ENCODE measurements at places on chromosomes 1 and 21. TPM values are rescaled to one million over a fixed set of nuclear protein-coding genes. Genes with fewer than 3 reads are reported as not detected.

- DNase-seq = no peak
Observed at GRCh38 chr1:86169625-86170024, 13.1 kb upstream of the COL24A1 start.

- DNase-seq = no peak
Observed at GRCh38 chr1:160251011-160251410, 11.3 kb downstream of the DCAF8 start.

DNA sequence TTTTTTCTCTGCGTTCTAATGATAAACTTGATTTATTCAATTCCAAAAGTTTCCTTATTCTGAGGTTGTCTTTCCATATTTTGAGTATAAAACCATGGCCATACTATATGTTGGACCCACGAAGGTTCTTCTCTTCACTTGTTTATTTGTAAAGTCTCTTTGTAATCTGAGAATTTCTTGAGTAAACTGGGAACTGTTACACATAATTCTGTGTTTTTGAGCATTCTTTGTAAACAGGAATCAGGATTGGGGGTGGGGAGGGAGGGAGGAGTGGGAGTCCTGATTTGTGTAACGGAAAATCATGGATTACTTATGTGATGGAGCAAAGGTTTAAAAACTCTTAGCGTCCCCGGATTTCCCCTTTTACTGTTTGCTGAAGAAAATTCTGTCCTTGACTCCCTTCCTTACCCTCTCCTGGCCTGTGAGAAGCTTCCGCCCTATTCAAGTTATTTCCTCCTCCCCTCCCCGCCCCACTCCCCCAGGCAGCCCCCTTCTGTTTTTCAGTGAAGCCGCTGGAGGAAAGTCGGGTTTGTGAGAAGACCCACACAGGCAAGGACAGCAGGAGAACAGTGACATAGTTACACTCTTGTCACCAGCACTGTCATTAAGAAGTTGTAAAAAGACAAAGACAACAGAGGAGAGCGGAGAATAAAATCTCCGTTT, 6.4 kb upstream of the NBPF11 start:
- peak; percentile 14 for DNase-seq

- no peak for DNase-seq
Observed at GRCh38 chr21:44726826-44727225, 15.5 kb upstream of the TSPEAR start.

GRCh38 chr21:34737115-34737514, 68.3 kb downstream of the CLIC6 start:
- peak; percentile 23 for DNase-seq

Gene PPM1J
- 0.45 TPM for polyA plus RNA-seq

- peak; percentile 21 for DNase-seq
Observed at GRCh38 chr1:81021134-81021533, 779.6 kb upstream of the ADGRL2 start.

Gene CR2
- 0.62 TPM for polyA plus RNA-seq

GRCh38 chr1:65965112-65965996, 172.7 kb downstream of the PDE4B start:
- no peak for DNase-seq

DNA sequence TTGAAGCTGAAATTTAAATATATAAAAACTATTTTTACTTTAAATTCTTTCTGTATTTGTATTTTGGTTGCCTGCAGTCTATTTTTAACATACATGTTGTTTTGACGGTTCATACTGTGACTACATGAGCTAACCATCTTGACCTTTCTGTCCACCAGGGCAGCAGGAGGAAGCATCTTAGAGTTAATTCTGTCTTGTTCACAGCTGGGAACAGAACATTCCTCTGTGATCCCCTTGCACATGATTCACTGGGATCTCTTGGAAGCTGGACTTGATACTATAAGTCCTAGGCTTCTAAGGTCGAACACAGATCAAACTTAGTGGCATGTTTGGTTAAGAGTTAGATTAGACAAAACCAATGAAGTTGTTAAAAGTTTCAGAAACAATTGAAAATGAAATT, 99.7 kb downstream of the NFIA start:
- no peak for DNase-seq

GRCh38 chr1:31101147-31101502, 35.6 kb upstream of the PUM1 start:
- DNase-seq = peak; percentile 75

Gene FAM177B
- 0.27 TPM for polyA plus RNA-seq

GRCh38 chr1:170836141-170836540, 99.2 kb upstream of the MROH9 start:
- DNase-seq = no peak

DNA sequence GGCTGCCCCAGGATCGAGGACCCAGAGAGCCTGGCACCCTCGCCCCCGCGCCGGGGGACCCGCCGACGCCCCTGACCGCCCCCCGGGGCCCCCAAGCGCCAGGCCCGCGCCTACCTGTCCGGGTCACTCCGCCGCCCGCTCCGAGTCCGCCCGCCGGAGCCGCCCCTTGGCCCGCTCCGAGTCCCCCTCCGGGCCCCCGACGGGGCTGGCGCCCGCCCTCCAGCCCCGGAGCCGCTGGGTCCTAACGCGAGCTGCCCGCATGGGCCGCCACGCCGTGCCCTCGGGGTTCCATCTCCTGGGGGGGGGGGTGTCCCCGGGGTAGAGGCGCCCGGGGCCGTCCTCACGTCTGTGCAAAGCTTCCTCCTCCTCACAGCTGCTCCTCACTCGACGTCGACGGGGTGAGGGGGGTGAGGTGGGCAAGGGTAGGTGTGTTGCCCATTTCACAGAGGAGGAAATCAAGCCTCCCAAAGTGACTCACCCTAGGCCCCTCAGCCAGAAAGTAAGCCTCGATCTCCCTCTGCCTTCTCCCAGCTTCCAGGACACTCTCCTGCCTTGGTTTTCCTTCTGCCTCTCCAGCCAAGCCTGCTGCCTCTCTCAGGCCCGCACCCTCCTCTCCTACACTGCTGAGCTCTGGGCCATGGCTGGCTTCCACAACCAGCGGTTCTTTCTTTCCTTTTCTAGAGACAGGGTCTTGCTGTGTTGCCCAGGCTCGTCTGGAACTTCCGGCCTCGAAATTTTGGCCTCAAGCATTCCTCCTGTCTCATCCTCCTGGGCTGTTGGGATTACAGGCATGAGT, at the start of gene MFAP2:
TSS of gene MFAP2 (minus strand) at position 148 of the 796 bp plus-strand sequence. CDS start 2,347 bp downstream, outside the sequence.
- peak; percentile 72 for DNase-seq

DNA sequence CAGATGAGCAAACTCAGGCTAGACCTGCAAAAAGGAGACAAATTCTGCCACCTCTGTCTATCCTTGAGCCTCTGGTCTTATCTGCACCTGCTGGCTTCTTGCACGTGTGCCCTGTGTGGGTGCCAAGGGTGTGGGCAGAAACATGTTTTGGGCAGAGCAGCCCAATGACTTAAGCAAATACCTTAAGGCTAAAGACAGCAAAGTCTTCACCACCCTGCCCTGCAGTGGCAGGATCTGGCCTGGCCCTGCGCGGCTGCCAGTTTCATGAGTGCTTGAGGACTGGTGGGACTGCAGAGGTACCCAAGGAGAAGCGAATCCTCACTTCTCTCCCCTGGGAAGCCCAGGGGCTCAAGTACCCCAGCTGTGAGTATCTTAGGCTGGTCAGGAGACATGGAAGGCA, 3.8 kb upstream of the SLC26A9 start:
- no peak for DNase-seq

- DNase-seq = no peak
Observed at GRCh38 chr1:61423643-61424042, 301.3 kb downstream of the TM2D1 start.

Gene LCE6A
- not detected for polyA plus RNA-seq

GRCh38 chr1:36765785-36766300, 268.5 kb downstream of the GRIK3 start:
- no peak for DNase-seq

- no peak for DNase-seq
Observed at GRCh38 chr1:209218981-209219380, 364.5 kb upstream of the CAMK1G start.

Gene UQCRHL
- 1.6 TPM for polyA plus RNA-seq

Gene FLG2
- not detected for polyA plus RNA-seq

Gene CD160
- polyA plus RNA-seq = 0.41 TPM

GRCh38 chr1:231016966-231017365, 23.1 kb downstream of the FAM89A start:
- DNase-seq = no peak

- no peak for DNase-seq
Observed at GRCh38 chr1:17060306-17060749, 6.5 kb upstream of the SDHB start.

GRCh38 chr1:215517441-215517891, 49.6 kb upstream of the KCTD3 start:
- no peak for DNase-seq

DNA sequence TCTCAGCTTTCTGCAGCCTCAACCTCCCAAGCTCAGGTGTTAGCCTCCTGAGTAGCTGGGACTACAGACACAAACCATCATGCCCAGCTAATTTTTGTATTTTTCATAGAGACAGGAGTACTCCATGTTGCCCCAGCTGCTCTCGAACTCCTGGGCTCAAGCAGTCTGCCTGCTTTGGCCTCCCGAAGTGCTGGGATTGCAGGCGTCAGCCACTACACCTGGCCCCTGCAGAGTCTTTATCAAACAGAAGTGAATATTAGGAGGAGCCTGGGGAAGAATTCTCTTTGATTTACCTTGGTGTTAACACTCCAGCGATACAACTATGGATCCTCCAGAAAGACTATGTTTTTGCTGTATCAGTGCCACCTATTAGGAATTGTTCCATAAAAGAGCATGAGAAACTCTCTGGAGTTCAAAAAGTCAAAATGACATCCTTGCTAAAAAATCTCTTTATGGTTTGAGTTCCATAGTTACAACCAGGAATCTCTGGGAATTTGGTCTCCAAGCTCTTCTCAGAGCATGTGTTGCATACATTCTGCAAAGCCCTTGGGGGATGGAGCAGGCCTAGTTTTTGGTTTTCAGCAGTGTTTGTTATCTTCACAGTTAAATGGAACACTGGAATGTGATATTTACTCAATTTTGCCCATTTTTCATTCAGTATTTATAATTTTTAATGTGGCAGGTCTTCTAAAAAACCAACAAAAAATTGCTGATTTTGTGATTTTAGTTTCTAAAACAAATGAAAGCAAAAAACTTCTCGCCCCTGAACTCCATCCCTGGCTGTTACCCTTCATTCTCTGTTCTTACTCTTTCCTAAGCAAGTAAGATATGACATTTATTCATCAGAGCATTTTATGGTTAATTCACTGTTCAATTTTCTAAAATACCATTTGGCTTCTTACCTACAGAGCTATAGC, 77.3 kb downstream of the OLFML2B start:
- no peak for DNase-seq

DNA sequence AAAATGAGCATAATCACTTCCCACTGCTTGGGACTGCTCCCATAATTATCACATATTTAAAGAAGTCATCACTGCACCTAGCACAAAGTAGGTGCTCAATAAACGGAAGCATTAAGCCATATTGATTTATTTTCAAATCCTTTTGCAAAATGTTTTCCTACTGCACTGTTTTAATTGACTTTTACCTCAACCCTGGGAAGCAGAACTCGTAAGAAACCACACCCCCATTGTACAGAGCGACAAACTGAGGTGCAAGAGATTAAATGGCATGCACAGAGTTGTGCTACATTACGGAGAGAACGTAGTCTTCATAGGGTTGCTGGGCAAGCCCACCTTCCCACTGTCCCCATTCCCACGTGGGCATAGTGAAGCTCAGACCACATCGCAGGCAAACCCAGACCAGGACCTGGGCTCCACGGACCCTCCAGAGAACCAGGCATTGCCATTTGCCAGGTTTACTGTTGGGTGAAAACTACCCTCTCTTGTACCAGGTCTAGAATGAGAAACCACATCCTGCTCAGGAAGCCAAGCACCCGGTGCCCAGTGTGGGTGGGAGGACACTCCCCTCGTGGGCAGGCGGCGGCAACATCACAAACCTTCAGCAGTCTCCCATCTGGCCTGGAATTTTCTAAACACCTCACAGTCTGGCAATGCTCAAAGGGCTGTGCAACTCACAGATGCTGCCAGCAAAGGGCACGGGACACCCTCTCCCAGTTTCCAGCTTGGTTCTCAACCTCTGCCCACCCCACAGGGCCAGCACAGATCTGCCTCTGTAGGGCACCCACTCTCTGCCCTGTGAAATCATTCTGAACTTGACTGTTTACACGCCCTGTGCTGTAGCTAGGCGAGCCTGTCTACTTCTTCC, 8.2 kb downstream of the IFFO2 start:
- DNase-seq = no peak

Gene KRTAP7-1
- not detected for polyA plus RNA-seq

Gene CYP4X1
- polyA plus RNA-seq = 7.2 TPM

Gene LCE3E
- not detected for polyA plus RNA-seq

- DNase-seq = no peak
Observed at GRCh38 chr1:12162459-12163137, 4.2 kb upstream of the TNFRSF1B start.

GRCh38 chr1:69921486-69921885, 283.9 kb downstream of the LRRC40 start:
- DNase-seq = no peak

Gene ZNF593OS
- polyA plus RNA-seq = 0.65 TPM

Gene GPR52
- 0.05 TPM for polyA plus RNA-seq

Gene AKR7A3
- 0.23 TPM for polyA plus RNA-seq

DNA sequence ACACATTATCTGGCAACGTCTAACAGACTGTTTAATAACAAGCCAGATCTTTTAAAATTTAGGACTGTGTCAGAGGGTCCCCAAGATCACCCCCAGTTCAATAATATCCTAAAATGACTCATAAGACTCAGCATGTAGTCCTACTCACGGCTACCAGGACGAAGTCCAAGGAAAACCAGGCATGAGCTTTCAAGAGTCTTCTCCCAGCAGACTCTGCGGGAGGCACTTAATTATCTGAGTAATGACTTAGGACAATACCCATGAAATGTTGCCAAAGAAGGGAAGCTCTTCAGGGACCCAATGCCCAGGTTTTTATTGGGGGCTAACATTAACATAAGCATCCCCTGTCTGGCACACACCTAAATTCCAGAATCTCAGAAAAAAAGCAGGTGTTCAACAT, 7.0 kb downstream of the HFM1 start:
- no peak for DNase-seq

GRCh38 chr21:45872471-45872870, 109.1 kb upstream of the COL6A1 start:
- DNase-seq = no peak

- no peak for DNase-seq
Observed at GRCh38 chr1:204885790-204886189, 15.1 kb downstream of the NFASC start.

Gene UQCRH
- 297 TPM for polyA plus RNA-seq

GRCh38 chr21:24436236-24436635, 1171.0 kb downstream of the MRPL39 start:
- no peak for DNase-seq

- no peak for DNase-seq
Observed at GRCh38 chr21:27831177-27831576, 864.3 kb upstream of the ADAMTS5 start.

Gene OPRD1
- 0.02 TPM for polyA plus RNA-seq

- DNase-seq = no peak
Observed at GRCh38 chr1:56406821-56407220, 172.5 kb downstream of the PLPP3 start.

- DNase-seq = peak; percentile 34
Observed at GRCh38 chr1:226466296-226466695, 58.4 kb upstream of the PARP1 start.

- DNase-seq = no peak
Observed at GRCh38 chr1:26020941-26021646, 481 bp upstream of the EXTL1 start.

GRCh38 chr1:240801442-240801841, 189.5 kb upstream of the GREM2 start:
- DNase-seq = no peak

Gene LINGO4
- polyA plus RNA-seq = 0.12 TPM

- no peak for DNase-seq
Observed at GRCh38 chr1:247347477-247348222, 16.0 kb upstream of the ZNF496 start.

Gene ANGPTL1
- 2.6 TPM for polyA plus RNA-seq
